Foreskin fibroblast (primary cell): ENCODE measurements at places on chromosomes 13 and 19.

GRCh38 chr13:97140611-97141010, 81.5 kb upstream of the MBNL2 start:
- no peak for DNase-seq

GRCh38 chr19:35379992-35380391, 9.1 kb downstream of the GPR42 start:
- DNase-seq: no peak

DNA sequence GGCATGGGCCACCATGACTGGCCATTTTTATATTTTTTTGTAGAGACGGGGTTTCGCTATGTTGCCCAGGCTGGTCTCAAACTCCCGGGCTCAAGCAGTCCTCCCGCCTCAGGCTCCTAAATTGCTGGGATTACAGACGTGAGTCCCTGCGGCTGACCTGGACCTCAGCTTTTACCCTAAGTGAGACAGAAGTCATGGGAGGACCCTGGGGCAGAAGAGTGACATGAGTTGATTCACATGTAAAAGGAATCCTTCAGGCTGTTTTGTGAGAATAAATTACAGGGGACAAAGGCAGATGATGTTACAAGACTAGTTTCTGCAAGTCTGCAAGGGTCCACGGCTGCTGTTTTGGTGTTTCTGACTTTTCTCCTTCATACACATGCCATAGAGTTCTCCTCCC, 2.6 kb upstream of the BCAM start:
- no peak for DNase-seq

DNA sequence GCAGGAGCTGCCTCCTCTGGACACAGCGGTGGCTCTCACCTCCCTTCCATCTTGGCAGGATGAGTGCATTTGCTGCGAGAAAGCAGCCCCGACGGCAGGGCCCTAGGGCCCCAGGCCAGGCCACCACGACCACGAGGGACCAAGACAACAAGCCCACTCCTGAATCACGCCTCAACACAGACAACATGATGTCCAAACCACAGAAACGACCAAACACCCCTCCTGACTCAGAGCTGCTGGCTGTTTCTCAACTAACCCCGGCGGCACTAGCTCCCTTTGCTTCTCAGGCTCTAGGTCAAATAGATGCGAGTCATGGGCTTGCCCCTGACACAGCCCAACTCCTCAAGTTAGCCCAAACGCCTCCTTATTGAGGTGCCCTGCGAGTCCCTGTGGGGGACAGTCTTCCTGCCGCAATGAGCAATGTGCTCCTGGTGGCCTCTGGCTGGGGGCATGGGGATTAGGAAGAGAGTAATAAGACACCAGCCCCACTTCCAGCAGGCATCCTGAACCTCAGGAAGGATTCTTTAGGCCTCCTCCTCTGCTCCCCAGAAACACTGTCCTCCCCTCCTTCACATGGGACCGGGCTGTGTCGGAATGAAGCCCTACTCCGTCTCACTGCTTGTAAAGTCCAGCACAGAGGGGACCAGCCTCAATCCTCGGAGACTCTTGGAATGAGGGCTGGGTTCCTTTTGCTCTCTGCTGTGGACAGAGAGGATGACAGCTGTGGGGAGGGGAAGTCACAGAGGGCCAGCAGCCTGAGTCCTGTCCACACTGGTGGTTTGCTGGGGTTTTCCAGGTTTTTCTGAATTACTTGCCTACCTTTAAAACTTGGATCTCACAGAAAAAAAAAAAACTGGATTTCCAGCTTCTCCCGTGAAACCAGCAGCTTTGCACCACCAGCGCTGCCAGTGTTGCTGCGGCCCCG, 6.9 kb upstream of the ATF5 start:
- peak; percentile 83 for DNase-seq

DNA sequence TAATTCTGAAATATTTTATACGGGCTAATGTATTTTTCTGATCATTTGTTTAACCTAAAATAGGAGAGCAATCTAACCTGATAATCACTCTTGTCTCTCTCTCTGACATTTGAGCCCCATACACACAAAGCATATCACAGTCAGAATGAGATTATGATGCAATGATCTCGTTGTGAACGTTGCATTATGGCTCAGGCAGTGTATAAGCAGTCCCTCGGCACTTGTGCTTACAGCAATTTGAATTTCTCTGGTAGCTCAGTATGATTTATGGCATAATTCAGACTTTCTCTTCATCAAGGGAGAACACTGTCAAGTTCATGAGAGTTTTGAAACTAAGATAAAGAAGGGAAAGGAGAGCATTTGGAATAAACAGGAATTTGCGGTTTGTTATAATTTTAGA, 256.1 kb downstream of the DACH1 start:
- no peak for DNase-seq

DNA sequence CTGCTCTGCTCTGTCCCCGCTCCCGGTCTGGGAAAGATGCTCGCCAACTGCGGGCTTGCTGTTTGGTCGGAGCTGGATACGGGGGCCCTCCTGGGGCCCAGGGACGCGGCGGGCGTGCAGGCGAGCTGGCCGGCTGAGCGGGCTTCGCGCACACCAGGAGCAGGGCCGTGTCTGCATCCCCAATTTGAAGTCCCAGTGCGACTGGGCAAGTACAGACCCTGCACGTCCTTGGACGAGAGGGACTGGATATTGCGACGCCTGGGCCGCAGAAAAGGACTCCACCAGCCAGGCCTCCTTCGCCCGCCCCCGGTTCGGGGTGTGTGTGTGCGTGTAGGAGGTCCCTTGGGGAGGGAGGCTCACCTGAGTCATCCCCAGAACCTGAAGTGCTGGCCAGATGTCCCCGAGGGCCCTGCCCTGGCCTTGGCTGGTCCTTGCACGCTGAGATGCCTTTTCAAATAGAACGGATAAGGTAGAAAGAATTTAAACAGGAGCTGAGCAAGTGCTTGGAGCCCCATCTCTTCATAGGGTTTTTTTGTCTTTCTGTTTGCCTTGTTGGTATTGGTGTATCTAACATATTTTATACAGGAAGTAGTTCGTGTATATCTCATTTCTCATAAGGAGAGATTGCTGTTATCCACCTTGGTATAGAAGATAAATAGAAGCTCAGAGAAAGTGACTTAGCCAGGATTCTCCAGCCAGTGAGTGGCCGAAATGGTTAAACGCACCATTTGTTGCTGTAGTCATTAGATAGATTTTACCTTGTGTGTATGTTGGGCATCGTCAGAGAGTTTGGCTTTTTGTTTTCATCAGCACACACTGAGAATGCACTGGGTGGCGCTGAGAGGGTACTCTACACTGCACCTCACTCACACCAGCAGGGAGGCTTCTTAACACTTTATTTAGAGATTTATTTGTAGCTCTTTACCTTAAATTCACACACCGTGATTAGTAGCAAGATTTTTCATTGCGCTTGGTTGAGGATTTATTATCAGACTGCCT, 1.1 kb downstream of the NAXD start:
- peak; percentile 82 for DNase-seq

DNA sequence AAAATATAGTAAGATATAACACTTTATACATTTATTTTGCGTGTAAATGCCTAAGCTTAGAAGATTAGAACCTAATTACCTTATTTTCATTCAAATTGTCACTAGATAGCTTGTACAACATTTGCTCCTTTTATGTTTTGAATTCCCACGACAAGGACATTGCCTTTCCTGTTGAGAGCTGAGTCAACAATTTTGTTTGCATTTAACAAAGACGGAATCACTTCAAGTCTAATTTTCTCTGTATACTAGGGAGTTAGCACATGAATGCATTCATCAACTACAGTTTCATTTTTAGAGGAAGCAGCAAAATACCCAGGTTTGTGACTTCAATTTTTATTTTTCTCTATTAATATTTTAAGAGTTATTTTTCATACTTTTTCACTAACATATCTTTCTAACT, 48.7 kb upstream of the PCCA start:
- no peak for DNase-seq

DNA sequence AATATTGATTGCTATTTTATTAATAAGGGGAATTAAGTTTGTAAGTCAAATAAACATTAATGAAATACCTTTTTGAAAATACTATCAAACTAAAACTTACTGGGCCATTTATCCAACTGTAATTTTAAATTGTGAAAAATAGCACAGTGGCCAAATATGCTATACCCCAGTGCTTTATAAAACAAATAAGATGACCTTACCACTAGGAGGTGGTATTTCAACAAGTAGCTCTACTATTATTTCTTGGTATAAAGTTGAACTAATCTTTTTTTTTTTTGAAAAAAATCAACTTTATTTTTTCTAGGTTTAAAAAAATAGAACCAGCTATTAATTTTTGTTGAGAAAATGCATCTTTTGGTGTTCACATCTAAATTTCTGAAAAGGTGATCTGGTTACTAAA, 14.7 kb downstream of the LACC1 start:
- peak; percentile 38 for DNase-seq

DNA sequence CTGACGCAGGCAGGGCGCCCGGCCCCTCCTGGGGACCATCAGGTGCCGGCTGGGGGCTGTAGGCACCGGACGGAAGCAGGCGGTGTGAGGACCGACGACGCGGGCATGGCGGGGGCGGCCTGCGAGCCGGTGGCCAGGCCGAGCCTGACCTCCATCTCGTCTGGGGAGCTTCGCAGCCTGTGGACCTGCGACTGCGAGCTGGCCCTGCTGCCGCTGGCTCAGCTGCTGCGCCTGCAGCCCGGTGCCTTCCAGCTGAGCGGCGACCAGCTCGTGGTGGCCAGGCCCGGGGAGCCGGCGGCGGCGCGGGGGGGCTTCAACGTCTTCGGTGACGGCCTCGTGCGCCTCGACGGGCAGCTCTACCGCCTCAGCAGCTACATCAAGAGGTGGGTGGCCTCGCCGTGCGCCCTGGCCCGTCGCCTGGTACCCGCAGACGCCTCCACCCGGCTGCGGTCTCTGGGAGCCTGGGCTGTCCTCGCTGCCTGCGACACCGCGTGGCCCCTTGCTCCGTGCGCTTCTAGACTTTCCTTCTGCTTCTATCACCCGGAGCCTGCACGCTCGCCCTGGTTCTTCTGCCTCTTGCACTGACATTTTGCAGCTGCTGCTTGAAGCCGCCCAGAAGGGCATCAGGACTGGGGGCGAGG, 460 bp downstream of the MEDAG start:
- DNase-seq: no peak

DNA sequence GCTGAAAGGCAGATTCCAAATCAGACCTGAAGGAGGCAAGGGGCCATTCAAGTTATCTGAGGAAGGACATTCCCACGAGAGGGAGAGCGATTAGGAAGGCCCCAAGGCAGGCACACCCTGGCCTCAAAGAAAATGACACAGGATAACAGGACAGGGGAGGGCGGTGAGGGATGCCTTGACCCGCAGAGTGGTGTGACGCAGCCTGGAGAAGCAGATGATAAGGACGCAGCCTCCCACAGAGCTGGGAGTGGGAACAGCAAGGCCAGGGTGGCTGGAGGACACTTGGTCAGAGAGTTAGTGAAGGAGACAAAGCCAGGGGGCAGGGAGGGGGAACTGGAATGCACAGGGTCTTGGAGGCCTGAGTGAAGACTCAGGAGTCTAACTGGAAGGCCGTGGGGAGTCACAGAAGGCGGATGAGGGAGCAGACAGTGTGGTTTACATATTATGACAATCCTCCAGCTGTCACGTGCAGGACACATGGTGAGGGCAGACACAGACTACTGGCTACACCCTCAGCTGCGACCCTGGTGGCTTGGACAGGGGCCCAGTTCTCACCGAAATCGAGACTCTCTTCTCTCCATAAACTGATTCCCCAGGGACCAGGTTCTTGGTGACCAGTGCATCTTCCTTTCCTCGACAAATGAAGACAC, 5.8 kb upstream of the DYRK1B start:
- DNase-seq: no peak

DNA sequence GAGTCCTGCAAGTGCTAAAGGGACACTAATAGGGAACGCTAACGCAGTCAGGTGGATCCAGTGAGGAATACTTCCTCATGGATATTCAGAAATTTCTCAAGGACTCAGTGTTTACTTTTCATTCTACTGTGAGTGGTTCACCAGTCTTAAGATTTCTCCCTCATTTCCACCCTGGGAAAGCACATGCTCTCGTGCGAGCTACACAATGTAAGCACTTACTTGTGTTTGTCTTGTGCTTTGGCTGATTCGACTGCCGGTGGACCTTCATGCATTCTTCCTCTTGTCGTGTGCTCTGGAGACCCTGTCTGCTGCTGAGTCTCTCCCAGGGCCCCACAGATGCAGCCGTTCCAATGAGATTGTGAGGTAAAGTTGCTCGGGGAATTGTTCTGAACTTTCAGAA, 180.1 kb downstream of the NUFIP1 start:
- DNase-seq: no peak

GRCh38 chr13:111245576-111246384, 74.7 kb upstream of the TEX29 start:
- DNase-seq: no peak

DNA sequence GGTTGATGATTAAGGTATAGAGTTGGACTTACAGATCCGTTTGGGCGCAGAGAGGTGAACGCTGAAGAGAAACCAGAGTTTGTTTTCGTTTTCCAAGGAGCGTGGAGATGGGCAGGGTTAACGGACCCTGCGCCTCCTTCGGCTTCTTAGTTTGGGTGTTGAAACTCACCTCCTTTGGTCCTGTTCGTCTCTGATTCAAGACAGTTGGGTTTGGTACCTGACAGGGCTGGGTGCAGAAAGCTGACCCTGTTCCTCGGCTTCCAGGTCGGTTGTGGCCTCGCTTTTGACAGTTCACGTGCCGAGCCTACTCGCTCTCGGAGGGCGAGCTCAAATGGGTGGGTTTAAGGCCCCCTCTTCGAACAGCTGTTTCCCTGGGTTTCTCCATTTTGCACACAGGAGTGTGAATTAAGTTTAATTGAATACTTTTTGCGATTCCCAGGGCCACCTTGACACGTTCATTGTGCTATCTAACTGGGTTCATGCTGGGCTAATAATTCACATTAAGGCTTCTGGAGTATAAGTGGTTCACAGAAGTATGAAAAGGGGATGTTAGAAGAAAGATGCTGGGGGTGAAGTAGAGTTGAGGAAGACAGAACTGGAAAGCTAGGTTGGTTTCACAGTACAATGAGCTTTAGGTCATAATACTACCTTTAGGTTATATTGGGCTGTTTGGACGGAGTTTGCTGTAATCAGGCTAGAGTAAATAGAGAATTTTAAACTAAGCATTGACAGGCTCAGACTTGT, 638 bp downstream of the USPL1 start:
- DNase-seq: peak; percentile 26

GRCh38 chr13:51865838-51866237, 4.1 kb downstream of the CCDC70 start:
- no peak for DNase-seq

GRCh38 chr13:20671789-20672188, 31.7 kb upstream of the IL17D start:
- no peak for DNase-seq

GRCh38 chr19:14530005-14530348, 583 bp downstream of the TECR start:
- no peak for DNase-seq

DNA sequence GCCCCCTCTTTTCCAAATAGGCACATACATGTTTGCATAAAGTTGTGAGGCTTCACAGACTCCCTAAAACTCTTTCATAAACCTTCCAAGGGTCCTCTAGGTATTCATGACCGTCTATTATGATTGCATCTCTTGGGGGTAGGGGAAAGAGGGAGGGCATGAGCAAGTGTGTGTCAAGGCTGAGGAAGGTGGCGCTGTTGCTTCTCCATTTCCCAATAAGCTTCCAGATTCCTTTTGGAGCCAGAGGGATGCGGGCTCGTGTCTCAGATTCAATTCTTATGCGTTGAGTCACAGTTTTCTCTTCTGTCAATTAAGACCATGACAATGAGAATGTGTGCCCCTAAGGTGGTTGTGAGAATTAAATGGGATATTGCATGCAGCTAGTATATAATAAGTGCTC, 51.0 kb upstream of the CYP2A7 start:
- no peak for DNase-seq
